LHCN-M2 (cell line): ENCODE measurements at places on chromosomes 16 and 17. TPM values are rescaled to one million over a fixed set of nuclear protein-coding genes. Genes with fewer than 3 reads are reported as not detected.
A peak's percentile ranks its signal among the peaks of the same experiment; 100 is the strongest.

DNA sequence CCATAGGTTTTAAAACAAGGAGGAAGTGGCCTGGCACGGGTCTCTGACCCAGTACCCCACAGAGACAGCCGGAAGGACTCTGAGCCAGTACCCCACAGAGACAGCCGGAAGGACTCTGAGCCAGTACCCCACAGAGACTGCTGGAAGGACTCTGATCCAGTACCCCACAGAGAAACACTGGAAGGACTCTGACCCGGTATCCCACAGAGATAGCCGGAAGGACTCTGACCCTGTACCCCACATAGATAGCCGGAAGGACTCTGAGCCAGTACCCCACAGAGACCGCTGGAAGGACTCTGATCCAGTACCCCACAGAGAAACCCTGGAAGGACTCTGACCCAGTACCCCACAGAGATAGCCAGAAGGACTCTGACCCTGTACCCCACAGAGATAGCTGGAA lies 49.0 kb downstream of the TRARG1 start:
- DNase-seq: no peak

DNA sequence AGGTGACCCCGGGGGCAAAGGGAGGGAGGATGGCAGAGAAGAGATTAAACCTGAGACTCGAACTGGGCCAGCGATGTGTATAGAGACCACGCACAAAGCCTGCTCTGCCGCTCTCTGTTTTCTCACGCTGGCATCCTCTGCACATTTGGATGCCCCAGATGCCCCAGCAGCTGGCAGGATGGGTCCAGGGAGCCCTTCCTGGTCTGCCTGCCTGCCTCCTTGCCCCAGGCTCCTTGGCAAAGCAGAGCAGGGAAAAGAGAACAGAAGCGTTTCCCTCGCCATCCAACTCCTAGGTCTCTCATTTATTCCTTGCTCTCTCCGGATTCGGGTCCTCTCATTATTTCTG lies 5.2 kb upstream of the PIPOX start:
- no peak for DNase-seq

DNA sequence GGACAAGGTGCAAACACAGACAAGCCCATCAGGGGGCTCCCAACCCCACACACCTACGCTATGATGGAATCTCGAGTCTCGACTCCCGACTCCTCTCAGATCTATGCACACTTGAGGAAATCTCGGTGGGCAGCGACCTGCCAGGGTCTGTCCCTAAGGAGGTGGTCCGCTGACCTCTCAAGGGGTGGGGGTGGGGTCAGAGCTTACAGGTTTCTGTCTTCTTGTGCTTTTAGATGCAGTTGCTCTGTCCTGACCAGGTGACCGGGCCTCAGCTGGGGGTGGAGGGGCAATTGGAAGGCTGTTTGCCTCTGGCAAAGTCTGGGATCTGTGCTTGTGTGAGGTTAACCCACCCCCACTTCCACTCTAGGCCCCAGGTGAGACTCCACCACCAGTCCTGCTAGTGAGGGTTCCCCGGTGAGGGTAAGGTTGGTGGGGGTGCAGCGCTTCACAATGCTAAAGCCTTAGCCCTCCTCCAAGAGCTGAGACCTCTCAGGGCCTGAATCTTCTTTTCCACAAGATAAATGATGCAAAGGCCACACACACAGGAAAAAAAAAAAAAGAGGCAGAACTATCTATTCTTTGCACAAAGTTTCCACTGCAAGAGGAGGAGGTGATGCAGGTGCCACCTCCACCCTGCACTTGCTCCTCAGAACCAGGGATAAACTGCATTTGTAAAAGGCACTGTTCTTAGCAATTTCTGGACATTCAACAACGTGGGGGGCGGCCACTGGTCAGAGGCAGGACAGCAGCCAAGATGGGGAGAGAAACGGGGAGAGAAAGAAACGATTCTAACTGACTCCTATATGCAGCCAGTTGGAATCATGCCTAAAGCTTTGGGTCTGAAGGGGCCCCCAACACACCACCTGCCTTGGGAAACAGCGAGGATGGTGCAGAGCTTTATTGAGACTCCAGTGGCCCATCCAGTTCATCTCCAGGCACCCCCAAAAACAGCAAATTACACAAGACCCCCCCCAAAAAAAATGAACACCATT lies 4.1 kb downstream of the CISD3 start:
- no peak for DNase-seq

GRCh38 chr16:88356727-88357199 lies 26.0 kb upstream of the ZNF469 start:
- DNase-seq: no peak

GRCh38 chr16:73743665-73744496 lies 552.7 kb upstream of the PSMD7 start:
- no peak for DNase-seq

GRCh38 chr17:82496529-82497434 lies 22.8 kb upstream of the FOXK2 start:
- DNase-seq: peak; percentile 87

DNA sequence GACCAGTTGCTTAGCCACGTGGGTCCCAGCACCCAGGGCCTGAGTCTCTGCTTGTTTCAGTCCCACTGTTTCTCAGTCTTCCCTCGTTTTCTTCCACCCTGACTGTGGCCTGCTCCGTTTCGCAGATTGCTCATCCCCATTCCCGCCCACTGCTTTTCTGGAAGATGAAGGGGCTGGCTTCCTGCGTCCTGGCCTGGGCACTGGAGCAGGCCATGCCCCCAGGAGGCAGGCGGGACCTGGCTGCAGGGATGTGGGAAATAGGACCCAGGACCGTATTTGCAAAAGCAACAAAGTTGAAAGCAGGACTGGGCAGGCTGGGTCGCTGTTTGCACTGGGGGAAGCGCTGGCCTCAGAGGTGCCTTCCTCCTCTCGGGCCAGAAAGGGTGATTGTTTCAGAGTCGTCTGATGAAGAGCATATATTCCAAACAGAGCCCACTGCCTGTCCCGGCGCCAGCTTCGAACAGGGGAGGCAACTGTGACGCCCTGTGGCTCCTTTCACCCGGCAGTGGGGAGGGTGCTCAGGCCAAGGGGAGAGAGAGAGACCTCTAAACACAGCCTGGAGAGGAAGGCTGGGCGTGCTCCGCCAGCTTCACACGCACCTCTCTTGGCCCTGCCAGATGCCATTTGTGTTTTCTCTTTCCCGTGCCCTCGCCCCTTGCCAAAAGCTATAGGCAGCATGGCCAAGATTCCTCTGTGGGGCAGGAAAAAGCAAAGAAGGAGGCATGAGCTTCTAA lies 108.6 kb downstream of the CMIP start:
- DNase-seq: no peak

DNA sequence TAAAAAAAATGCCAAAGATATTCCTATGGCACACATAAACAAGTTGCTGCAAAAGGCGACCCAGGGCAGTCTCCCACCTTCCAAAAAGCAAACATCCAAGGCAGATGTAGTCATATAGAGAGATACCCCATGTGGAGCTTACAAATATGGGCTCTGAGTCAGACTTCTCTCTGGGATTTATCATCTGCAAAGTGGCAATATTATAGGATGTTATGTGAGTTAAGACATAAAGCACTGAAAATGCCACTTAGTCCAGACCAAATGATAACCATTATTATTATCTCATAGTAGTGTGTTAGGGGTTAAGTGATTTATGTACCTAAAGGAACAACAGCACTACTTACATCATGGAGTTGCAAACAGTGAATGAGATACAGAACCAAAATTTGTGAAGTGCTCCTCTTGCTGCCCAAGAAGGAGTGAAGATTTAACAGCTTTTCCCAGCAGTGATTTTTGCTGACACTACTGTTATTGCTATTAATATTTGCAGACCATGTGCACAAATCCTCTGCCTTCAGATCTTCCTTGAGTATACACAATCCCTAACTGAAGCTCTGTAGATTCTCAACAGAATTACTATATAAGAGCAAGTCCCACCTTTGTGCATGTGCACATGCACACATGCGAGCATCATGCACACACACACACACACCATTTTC lies 560.0 kb upstream of the SALL1 start:
- no peak for DNase-seq

GRCh38 chr17:78304549-78305037 lies 55.3 kb downstream of the SOCS3 start:
- DNase-seq: no peak

DNA sequence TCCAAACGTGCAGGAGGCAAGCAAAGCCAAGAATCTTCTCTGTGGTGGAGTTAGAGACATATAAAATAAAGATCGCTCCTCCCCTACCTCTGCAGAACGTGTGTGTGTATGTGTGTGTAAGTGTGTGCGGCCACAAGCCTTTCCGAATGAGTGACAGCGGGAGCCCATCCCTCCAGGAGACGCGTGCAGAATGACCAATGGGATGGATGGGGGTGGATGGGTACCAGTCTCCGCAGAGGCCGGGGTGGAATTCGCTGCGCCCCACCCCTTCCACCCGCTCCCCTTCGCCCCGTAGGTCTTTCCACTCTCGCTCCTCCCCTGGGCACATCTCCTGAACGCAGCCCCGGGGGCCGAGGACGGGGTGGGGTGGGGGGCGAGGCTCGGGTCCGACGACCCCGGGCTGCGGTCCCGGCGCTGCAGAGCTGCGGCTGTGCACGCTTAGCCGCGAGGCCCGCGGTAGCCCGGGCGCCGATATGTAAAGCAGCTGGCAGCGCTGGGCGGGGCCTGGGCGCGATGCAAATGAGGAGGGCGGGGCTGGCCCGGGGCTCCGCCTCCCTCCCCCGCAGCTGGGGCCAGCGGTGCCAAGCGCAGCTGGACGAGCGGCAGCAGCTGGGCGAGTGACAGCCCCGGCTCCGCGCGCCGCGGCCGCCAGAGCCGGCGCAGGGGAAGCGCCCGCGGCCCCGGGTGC lies at the start of gene PRKCB:
Gene PRKCB, plus strand, starts transcription at position 594 of the 688 bp plus-strand sequence.
- no peak for DNase-seq

DNA sequence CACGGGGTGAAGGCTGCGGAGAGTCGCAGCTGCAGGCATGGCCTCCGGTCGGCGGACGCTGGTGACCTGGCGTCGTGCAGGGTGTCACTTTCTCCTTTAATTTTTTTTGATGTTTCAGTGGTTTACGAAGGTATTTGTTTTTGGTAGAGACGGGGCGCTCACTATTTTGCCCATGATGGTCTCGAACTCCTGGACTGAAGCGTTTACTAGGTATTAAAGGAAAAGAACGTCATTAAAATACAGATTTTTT lies 17.1 kb downstream of the ZNF213 start:
- no peak for DNase-seq

- DNase-seq: no peak
These were observed 118.9 kb upstream of the PIRT start for GRCh38 chr17:10956821-10957220.

- DNase-seq: no peak
These were observed 2.7 kb downstream of the C16orf89 start for GRCh38 chr16:5062790-5063765.

DNA sequence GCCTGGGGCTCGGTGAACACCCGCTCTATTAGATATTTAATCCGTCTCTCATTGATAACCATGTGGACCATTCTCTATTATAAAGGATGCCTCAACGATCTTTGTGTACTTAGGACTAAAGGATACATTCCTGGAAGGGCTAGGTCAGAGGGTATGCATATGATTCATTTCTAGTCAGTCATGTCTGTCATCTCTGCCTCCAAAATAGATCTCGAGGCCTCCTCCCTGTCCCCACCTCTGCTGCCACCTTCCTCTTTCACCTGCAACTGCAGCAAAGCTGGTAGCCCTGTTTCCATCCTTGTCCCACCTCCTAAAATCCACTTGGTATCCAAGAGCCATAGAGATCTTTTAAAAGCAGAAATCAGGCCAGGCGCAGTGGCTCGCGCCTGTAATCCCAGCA lies 121.5 kb downstream of the KATNIP start:
- DNase-seq: no peak

- DNase-seq: no peak
These were observed 3.9 kb downstream of the CDH13 start for GRCh38 chr16:82630688-82631087.

GRCh38 chr17:45993962-45994627 lies 5.0 kb upstream of the STH start:
- DNase-seq: no peak

DNA sequence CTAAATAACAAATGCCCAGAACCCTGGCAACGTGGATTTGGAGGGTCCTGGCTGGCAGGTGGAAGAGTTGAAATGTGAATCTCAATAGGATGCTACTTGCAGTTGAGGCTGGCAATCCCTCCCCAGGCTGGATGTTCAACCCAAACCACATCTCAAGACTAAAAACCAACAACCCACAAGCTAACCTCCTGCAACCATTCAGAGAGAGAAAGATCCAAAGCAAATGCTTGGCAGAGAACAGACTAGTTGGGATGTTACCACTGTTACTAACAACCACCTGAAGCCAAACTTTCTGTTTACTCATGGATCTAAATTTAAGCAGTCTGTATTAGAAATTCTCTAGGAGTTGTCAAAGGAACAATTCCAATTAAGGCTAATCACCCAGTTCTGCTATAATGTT lies 27.9 kb downstream of the SMG6 start:
- DNase-seq: no peak

DNA sequence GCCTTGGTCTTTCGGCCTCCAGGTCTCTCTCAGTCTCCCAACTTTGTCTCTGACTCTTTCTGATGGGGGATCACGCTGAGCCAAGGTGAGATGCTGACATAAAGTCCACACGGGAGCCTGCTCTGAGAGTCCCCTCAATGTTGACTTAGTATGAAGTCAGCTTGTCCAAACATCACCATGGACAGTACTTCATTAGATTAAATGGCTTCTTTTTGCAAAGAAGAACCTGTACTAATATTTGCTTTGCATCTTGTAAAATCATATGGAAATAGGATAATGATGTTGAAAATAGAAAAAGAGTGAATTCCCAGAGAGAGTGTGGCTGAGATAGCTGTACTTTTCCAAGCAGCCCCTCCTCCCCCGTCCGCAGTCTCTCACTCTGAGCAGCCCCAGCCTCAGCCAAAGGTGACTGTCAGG lies 56.7 kb upstream of the SIAH1 start:
- no peak for DNase-seq

- no peak for DNase-seq
These were observed 599.6 kb downstream of the TMEM114 start for GRCh38 chr16:7990626-7991260.

- DNase-seq: no peak
These were observed 18.7 kb downstream of the TNS4 start for GRCh38 chr17:40482722-40483121.

DNA sequence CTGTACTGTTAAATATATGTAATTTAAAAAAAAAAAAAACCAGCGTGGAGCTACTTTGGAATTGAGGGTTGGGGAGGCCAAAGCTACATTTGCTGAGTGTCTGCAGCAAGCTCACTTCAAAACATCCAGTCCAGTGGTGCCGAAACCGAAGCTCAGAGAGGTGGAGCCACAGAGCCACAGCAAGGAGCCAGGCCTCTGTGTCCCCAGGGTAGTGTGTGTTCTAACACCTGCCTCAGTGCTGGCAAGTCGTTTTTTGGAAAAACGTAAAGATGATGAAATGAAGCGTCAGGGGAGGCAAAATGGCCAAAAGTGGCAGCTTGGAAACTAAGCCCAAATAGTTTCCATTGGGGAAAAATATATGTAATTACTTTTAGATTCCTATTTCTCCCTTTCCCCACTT lies 36.1 kb upstream of the MRC2 start:
- no peak for DNase-seq

GRCh38 chr17:36921095-36921851 lies 16.0 kb upstream of the LHX1 start:
- no peak for DNase-seq

The SMARCD2 gene
- total RNA-seq: 94.3 and 94.5 TPM in 2 replicates

The HSPB9 gene
- total RNA-seq: not detected in 2 replicates

The PPP1R1B gene
- not detected in 2 replicates for total RNA-seq

The RPA1 gene
- total RNA-seq: 19.3 and 28.1 TPM in 2 replicates

The STH gene
- not detected in 2 replicates for total RNA-seq

The INCA1 gene
- 0.34 and 0.64 TPM in 2 replicates for total RNA-seq

The HOXB6 gene
- total RNA-seq: 21.5 and 24.9 TPM in 2 replicates

The ATF7IP2 gene
- total RNA-seq: 5.9 and 13.6 TPM in 2 replicates

The TSR3 gene
- total RNA-seq: 114 and 124 TPM in 2 replicates

The CEP295NL gene
- total RNA-seq: 0.17 and 0.32 TPM in 2 replicates

The KCNJ2 gene
- 2.6 and 3.6 TPM in 2 replicates for total RNA-seq

The TPSG1 gene
- total RNA-seq: not detected in 2 replicates

The SOCS1 gene
- 0.51 and 0.98 TPM in 2 replicates for total RNA-seq

The RNU2-1 gene
- not detected in 2 replicates for total RNA-seq

The RNF112 gene
- 0.06 TPM in 1 of 2 replicates, not detected in the other for total RNA-seq

The MVP gene
- 275 and 303 TPM in 2 replicates for total RNA-seq
